ENCODE measurements at places on chromosomes 5 and 9.

GRCh38 chr9:137297966-137298365, 4.1 kb downstream of the NRARP start:
- no peak for DNase-seq

DNA sequence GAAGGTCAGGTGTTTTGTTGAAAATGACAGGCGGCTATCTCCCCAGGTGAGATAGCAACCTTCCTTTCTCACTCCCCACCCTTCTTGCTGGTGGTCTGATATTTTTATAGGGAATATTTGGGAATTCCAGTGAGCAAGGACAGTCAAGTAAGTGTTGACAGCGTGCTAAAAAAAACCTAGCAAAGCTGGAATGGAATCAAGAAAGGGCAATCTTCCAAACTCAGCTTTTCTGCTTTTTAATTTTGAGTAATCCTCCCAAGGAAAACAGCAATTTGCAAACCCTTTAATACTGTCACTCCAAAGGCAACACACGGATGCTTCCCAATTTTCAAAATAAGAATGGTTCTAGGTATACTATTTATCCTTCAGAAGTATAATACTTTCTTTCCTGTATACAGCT, 143.7 kb upstream of the PCA3 start:
- no peak for DNase-seq

DNA sequence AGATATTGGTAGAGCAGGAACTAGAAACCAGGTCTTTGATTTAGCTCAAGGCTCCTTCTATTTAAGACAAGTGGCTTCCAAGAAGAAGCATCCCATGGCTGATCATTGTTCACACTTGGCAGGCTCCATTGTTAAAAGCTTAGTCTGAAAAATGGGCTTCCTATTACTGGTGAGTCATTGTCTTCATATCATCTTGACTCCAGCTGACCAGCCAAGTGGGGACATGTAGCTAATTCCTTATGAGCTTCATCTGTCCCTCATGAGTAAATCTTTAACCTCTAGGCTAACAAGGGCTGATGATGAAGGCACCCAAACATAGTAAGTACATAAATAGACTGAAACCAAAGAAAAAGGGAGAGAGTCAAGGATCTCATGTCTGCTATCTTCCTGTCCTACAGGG, 530.3 kb upstream of the KLF4 start:
- DNase-seq, result no peak

- DNase-seq, result no peak
These were observed 9.1 kb downstream of the PRKACG start for GRCh38 chr9:69004836-69005235.

DNA sequence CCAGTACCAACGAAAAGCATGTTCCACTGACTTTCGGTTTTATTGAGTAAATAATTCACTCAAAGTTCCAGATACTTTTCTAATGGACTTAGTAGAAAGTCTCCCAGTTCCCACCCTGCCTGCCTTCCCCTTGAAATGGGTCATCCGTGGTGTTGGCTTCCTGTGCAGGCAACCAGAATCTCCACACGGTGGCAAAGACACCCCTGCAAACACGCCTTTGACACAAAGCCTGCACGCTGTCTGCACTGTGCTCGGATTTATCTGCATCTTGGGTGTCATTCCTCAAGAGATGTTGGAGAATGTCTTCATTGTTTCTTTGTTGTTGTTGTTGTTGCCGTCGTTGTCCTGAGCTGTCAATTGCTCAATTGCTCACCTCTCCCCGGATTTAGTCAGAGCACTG, 150.0 kb upstream of the IRX2 start:
- DNase-seq, result no peak

Measured in stimulated activated CD4-positive, alpha-beta T cell treated with anti-CD3 and anti-CD28 coated beads, Interleukin-1b, Interleukin-23, amount 100 ng/mL, for 1 hour (primary cell).